ENCODE measurements at places on chromosomes 7 and 10.

DNA sequence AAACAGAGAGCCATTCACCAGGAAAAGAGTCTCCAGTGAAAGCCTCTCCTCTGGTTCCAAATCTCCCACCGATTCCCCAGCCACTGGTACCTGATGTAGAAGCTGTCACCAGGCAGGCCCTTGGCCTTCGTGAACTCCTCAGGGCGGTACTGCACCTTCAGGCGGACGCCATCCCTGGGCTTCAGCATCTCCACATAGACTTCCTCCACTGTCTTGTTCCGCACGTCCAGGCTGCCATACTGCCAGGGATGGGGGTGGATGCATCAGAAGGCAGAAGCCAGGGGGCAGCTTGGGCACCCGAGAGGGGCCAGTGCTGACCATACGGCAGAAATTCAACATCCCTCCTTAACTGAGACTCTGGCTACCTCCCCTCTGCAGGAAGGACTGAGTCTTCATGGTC is 118.8 kb downstream of the DLG5 start:
- no peak for DNase-seq

DNA sequence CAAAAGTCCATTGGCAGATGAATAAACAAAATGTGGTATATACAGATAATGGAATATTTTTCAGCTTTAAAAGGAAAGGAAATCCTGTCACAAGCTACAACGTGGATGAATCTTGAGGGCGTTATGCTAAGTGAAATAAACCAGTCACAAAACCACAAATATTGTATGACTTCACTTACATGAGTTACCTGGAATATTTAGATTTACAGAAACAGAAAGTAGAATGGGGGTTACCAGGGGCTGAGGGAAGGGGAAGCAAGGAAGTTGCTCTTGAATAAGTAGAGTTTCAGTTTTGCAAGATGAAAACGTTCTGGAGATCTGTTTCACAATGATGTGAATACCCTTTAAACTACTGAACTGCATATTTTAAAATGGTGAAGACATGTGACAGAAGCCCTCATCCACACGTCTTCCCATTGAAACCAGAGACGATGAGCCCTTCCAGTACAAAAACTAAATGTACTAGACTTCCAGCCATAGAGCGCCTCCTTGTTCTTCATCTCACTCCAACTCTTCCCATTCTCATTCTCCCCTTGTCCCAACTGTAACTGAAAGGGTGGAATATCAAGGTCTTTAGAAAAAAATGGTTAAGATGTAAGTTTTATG is 62.4 kb downstream of the MICU1 start:
- no peak for DNase-seq

- DNase-seq: no peak
Observed at GRCh38 chr10:132036153-132036886, 29.4 kb upstream of the JAKMIP3 start.

DNA sequence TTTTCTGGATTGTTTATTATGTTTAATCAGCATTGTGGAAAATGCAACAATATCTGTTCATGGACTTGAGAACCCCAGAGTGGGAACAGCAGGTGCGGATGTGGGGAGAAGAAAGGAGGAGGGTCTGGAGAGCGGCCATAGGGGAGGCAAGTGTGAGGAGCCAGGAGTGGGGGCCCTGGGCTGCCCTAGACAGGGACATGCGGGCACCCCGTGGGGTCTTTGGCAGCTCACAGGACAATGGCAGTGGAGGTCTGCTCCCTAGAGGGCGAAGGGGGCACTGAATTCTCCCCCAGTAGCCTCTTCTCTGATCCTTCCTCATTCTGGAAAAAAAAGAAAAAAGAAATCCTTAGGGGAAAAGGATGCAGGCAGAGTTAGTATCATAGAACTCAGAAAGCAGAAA is 8.9 kb downstream of the TMEM176B start:
- no peak for DNase-seq

GRCh38 chr7:37901236-37901827 is 15.3 kb downstream of the SFRP4 start:
- no peak for DNase-seq

- DNase-seq: no peak
Observed at GRCh38 chr7:117296066-117296465, 26.8 kb downstream of the WNT2 start.

DNA sequence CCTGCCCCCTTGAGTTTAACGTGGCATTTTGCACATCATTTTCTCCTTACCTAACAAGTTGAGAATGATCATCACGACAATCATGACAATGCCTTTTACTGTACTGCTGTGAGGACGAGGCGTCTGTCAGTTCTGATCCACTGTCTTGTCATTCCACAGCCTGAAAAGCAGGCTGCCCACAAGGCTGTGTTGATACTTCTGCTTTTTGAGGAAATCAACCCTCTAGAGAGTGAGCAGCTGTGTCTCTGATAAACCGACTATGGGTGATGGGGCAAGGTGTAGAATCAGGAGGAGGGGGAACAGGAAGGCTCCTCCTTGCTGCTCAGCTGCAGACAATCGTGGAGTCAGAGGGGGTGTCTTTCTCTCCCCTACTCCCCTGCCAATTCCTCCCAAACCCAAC is 30.6 kb upstream of the C10orf120 start:
- DNase-seq: no peak

DNA sequence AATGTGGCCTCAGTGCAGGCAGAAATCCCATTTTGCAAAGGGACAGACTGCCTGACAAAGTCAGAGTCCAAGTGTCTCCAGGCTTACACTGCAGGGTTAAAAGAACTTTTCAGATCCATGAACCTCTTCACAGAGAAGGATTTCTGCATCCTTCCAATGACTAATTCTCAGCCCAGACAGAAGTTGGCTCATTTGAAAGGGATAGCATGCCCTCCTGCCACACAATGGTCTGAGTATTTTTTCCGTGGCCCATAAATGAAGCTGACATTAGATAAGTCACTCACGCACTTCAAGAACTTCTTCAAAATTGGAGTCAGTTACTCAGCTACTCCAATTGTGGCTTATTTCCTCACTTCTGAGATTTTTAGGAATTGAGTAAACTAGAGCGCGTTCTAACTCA is 170.2 kb downstream of the PLXNA4 start:
- no peak for DNase-seq

Measured in central memory CD8-positive, alpha-beta T cell (primary cell).